AG20443 (cell line): ENCODE measurements at places on chromosomes 7 and 10.

DNA sequence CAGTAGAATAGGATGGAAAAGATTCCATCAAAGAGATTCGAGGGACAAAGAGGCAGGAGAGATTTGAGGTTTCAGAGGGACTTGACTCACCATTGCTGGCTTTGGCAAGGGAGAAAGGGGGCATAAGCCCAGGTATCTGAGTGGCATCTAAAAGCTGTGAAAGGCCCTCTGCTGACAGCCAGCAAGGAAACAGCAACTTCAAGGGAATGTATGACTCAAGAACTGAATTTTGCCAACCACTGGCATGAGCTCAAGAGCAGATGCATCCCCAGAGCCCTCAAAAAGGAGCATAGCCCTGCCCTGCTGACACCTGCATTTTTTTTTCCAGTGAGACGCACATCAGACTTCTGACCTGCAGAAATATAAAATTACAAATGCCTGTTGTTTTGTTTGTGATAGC is 19.6 kb upstream of the ADAM12 start:
- DNase-seq, result peak; percentile 26

GRCh38 chr10:10617686-10618085 is 400.0 kb upstream of the CELF2 start:
- DNase-seq, result no peak

GRCh38 chr7:131546583-131547141 is 9.8 kb downstream of the PODXL start:
- DNase-seq, result peak; percentile 54

GRCh38 chr7:75599244-75599781 is 107.2 kb downstream of the SPDYE5 start:
- DNase-seq, result peak; percentile 8

- DNase-seq, result no peak
Observed at GRCh38 chr10:90328896-90329295, 528.9 kb downstream of the HTR7 start.

- DNase-seq, result no peak
Observed at GRCh38 chr7:69104023-69104422, 494.3 kb upstream of the AUTS2 start.

- DNase-seq, result no peak
Observed at GRCh38 chr10:88889559-88890337, 9.7 kb downstream of the STAMBPL1 start.
